ENCODE measurements at places on chromosomes 1 and 21.

DNA sequence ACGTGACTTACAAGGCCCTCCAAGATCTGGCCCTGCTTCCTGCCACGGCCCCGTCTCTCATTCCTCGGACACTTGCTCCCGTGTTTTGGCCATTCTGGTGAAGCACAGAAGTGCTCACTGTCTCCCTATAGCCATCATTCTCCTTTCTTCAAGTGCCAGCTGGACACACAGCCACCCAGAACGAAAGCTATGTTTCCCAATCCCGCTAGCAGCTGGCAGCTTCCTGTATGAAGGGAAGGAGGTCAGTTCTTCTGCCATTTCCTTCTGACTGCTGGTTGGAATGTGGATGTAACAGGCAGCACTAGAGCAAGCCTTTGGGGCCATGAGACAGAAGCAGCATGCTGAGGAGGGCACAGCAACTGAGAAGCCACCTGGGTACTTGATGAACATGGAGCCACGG, 82.8 kb downstream of the TGFBR3 start:
- no peak for DNase-seq

DNA sequence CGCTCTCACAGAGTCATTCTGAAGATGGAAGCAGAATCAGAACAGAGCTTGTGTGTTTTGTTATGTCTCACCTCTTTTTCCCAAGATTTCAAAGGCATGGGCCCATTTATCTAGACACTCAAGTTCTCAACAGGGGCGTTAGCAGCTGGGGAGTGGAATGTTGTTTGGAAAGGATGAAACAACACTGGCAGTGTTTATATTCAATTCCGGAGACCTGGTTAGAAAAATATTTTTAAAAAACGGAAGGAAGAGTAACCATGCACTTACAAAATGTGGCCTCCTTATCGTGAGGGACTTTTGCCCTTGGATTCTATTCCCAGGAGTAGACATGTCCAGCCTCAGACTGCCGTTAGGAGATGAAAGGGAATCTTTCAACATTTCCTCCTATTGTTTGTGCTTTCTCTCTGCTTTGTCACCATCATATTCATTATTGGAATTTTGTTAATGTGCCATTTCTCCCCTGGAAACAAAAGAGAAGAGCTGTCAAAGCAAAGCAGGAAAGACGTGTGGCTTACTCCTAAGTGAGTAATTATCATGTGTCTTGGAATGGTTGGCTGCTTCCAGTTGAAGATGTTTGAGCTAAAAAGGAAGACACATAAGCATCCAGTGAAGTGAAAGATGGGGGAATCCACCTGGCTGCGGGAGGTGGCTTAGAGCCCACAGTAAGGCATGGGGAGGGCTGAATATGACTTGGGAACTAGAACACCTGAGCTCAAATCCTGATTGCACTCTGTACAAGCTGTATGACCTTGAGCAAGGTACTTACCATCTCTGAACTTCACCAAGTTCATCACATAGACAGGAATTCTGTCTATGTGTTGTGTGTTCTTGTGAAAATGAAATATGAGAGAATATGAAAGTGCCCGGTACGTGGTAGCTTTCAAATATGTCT, 71.7 kb upstream of the JUN start:
- DNase-seq, result no peak

- DNase-seq, result peak; percentile 52
Measured at GRCh38 chr1:41475859-41476567, 8.5 kb downstream of the EDN2 start.

DNA sequence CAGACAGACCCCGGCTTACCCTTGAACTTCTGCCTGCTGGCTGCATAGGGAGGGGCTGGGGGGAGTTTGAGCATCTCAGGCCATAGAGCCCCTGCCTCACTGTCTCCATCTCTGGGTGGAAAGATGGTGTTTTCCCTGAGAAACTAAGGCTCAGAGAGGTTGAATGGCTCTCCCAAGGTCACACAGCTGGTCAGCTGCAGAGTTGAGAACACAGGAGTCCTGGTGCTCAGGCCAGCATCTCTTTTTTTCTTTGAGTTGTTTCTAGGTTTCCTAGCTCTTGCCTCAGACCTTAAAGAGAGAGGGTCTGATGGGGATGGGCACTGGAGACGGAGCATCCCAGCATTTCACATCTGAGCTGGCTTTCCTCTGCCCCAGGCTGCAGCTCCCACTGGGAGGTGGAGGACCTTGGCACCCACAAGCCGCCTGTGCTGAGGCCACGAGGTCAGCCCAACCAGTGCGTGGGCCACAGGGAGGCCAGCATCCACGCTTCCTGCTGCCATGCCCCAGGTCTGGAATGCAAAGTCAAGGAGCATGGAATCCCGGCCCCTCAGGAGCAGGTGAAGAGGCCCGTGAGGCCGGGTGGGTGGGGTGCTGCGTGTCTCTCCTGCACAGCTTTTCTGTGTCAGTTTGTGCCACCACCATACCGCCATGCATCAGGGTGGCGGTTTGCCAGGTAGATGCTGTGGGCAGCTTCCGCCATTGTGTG, 21.8 kb downstream of the PCSK9 start:
- DNase-seq, result no peak

GRCh38 chr21:33848249-33848953, 67.2 kb downstream of the ATP5PO start:
- no peak for DNase-seq

DNA sequence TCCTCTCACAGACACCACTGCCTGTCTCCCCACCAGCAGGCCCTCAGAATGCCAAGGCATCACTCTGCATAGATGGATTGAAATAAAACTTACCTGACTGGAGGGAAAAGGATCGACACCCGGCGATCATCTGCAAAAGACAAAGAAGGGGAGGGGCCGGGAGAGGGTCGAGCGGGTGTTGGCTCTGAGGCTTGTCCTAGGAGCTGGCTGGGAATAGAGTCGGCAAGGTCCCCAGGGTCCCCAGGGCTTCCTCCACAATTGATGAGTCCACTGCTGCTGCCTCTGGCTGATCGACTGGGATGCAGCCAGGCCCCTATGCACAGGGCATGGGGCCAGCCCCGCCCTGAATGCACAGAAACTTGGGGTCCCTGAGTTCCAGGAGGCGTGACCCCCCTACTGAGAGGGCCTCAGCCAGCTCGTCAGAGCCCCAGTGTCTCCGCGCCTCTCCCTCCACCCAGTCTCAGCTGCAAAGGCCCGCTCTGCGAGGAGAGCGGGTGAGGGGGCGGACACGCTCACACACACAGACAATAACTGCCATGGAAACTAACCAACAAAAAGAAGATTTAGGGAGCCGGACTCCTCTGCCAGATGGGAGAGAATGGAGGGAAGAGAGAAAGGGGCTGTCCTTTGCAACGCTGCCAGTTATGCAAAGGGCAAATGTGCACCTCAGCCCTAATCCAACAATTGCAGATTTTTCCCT, at the start of gene KLHDC8A:
Gene KLHDC8A, minus strand, starts transcription at position 483 of the 700 bp plus-strand sequence. CDS start 13,318 bp downstream, outside the sequence.
- DNase-seq, result no peak

All from AG08395 (cell line).